ENCODE measurements at places on chromosomes 2 and 18.

GRCh38 chr2:61045226-61045625, 20.4 kb upstream of the SANBR start:
- no peak for DNase-seq
- no peak overlapping the region for H3K4me3 ChIP-seq
- peak overlapping the region; percentile 18 for H3K27ac ChIP-seq
- peaks cover 24% of the 10 kb centered on the region for H3K36me3 ChIP-seq

DNA sequence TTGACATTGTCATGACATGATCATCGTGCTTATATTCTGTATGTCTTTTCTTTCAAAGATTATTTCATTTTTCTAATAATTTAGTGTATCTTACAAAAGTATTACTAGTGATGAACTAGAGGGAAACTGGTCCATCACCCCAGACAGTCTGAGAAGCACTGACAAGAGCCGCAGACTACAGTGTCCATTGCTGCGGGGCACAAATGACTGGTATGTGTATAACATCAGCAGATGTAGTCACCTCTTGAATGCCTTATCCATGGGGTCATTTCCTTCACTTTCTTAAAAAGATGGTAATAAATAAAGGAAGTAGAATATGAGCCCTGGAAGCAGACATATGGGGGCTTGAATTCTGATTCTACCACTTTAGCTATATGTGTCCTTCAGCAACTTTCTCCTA, 29.6 kb downstream of the NEMP2 start:
- H3K4me3 ChIP-seq = no peak overlapping the region
- H3K27me3 ChIP-seq = no peaks in the 10 kb centered on the region
- peaks cover 14% of the 10 kb centered on the region for H3K36me3 ChIP-seq
- no peak for DNase-seq

DNA sequence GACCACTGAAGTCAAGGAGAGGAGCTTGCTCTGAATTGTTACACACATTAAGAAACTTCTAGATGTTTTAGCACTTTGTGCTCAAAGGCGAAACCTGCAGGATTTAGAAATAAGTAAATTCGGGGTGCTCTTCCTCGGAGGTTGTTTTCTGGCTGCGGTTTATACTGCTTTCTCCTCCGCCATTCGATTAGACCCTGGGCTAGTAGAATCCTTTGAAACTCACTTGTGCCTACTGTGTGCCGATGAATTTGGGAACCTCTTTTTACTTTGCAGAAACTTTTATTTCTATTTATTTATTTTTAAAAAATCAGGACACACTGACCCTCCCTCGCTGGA, 3.5 kb downstream of the MEIS1 start:
- DNase-seq = no peak
- peak overlapping the region; percentile 81 for H3K4me3 ChIP-seq
- no peaks in the 10 kb centered on the region for H3K27me3 ChIP-seq
- H3K27ac ChIP-seq = peak overlapping the region; percentile 84
- H3K4me1 ChIP-seq = no peaks in the 10 kb centered on the region

GRCh38 chr18:8463791-8464190, 145.4 kb upstream of the RAB12 start:
- DNase-seq = no peak
- no peak overlapping the region for H3K4me3 ChIP-seq
- H3K36me3 ChIP-seq = no peaks in the 10 kb centered on the region

- H3K27ac ChIP-seq = peak overlapping the region; percentile 49
- no peak for DNase-seq
- H3K27me3 ChIP-seq = no peaks in the 10 kb centered on the region
- no peaks in the 10 kb centered on the region for H3K36me3 ChIP-seq
Observed at GRCh38 chr18:61637905-61638595, 254.8 kb downstream of the RNF152 start.

GRCh38 chr18:73577365-73577764, 570.3 kb downstream of the FBXO15 start:
- H3K36me3 ChIP-seq = no peaks in the 10 kb centered on the region
- no peak overlapping the region for H3K27ac ChIP-seq
- H3K4me1 ChIP-seq = no peaks in the 10 kb centered on the region

- no peak overlapping the region for H3K27ac ChIP-seq
- no peak for DNase-seq
- no peaks in the 10 kb centered on the region for H3K27me3 ChIP-seq
- no peaks in the 10 kb centered on the region for H3K36me3 ChIP-seq
Observed at GRCh38 chr2:133760376-133760775, 192.1 kb upstream of the NCKAP5 start.

GRCh38 chr2:191638079-191638801, 39.7 kb upstream of the NABP1 start:
- no peaks in the 10 kb centered on the region for H3K36me3 ChIP-seq
- peaks cover 20% of the 10 kb centered on the region for H3K4me1 ChIP-seq
- no peak overlapping the region for H3K27ac ChIP-seq
- no peak overlapping the region for H3K4me3 ChIP-seq

DNA sequence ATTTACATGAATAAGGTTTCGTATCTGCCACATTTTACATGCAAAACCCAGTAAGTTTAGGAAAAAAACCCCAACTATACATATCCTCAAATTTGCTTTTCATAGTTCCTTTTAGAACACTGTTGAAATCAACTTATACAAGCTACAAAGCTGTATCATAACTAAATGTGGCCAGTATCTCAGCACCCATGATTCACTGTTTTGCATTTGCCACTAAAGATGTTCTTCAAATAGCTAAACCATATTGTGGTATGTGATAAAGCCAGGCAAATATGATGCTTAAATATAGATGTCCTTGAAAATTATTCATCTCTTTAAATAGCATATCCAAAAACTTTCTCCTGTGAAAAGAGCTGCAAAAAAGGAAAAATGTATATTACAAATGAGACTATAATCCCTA, 29.9 kb downstream of the ROCK2 start:
- H3K4me1 ChIP-seq = peaks cover 69% of the 10 kb centered on the region
- DNase-seq = no peak
- no peaks in the 10 kb centered on the region for H3K27me3 ChIP-seq
- no peak overlapping the region for H3K4me3 ChIP-seq
- H3K27ac ChIP-seq = no peak overlapping the region
